Glutamatergic neuron (in vitro differentiated cells): ENCODE measurements at places on chromosomes 2 and 18.

GRCh38 chr18:13067966-13068365 lies 76.8 kb downstream of the CEP192 start:
- no peak for DNase-seq

GRCh38 chr2:207248702-207249377 lies 83.1 kb upstream of the KLF7 start:
- DNase-seq = no peak

DNA sequence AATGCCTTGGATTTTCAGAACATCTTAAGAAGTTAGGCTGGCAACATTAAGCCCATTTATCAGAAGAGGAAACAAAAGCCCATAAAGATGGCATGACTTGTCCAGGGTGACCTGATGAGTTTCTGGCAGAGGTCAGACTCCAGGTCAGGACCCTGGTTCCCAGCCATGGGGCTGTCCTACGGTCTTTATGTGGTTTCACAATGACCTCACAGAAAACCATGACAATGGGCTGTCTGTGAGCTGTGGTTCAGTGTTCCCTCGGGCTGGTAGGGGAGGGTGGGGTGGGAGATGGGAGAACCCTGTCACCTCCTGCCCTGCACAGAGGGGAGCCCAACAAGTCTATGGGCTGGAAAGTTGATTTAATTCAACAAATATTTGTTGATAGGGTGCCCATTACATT lies 101.8 kb downstream of the LOXHD1 start:
- no peak for DNase-seq

- no peak for DNase-seq
Observed at GRCh38 chr18:78883501-78883900, 96.1 kb upstream of the SALL3 start.

- DNase-seq = no peak
Observed at GRCh38 chr2:204004912-204005311, 68.3 kb downstream of the ICOS start.
